ENCODE measurements at places on chromosomes 12 and 14. TPM values are rescaled to one million over a fixed set of nuclear protein-coding genes. Genes with fewer than 3 reads are reported as not detected.

DNA sequence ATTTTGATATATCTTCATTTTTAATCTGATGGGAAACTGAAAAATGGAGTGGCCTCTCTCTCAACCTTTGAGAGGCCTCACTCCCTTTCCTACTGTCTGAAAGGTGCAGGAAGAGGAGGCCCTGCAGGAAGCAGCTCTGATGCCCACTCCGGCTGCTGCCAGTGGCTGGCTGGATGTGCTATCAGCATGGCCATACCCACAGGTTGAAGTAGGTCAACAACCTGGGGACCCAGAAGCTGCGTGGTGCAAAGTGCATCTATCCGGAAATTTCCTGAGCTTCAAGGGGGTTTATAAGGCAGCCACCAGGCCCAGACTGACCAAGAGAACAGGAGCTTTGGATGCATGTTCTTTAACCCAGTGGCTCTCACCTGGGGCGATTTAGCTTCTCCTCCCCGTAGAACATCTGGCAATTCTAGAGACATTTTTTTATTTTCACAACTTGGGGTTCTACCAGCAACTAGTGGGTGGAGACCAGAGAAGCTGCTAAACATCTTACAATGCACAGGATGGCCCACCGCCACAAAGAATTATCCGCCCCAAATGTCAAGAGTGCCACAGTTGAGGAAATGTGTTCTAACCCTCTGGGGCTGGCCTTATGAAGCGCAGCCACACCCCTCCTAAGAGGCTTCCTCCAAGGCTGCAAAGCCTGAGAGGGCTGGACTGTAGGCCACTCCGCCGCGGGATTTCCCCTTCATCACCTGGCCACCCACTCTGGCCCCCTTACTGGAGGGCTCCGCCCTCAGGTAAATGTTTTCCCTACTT lies 8.2 kb upstream of the BATF start:
- no peak for DNase-seq

DNA sequence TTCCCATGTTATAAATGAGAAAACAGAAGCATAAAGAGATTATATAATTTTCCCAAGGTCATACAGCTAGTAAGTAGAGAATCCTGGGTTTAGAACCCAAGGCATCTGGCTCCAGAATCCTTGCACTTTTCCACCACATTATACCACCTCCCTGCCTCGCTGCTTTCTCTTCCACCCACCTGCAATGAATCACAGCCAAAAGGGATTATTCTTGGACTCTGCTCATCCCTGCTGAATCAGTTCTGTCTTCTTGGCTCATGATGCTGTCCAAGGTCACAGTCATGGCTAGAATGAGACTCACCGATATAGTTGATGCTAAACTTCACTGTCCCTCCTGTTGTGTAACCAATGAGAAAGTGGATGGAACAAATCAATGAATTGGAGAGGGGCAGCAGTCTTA lies 356.6 kb downstream of the FUT8 start:
- DNase-seq, result no peak

- no peak for DNase-seq
Measured at GRCh38 chr14:104016873-104017650, 68.4 kb upstream of the ASPG start.

GRCh38 chr12:110124269-110124995 lies at the start of gene IFT81:
IFT81 (plus strand) TSS chr12:110124357; CDS start chr12:110127381, 3,024 bp downstream.
- DNase-seq, result peak; percentile 93

DNA sequence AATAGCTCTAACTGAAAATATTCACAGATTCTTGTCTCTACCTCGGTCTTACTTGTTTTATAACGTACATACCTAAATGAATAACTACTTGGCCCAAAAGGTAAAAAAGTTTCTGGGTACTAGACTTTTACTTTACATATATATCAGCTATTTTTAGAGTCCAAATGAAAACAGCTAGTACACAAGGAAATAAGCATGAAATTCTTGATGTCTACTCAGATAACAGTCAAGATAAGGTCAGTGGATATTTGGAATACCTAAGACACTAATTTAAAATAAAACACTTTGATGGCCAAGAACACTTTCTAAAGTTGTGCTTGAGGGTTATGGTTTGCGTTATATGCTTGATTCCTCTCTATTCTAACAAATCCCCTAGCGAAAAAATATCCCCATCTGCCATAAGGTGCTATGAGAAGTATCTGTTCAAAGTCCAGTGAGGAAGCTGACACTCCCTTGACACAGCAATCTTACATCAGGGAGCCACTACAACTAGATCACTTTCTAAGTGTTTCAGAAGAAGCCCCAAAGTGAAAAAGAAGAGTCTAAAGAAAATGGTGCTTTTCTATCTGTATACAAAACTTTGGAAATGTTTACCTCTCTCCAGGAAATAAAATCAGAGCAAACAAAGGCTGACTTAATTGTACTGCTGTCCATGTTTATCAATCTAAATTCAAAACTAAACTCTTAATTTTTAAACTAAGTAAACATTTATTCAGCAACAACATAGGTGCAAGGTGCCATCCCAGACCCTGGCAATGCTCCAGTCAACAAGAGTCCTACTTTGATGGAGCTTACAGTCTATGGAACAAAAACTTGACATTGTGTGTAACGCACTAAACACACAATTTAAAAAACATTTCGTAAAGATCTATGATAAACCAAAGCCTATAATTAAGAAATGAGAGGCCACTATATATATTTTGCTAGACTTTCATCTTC lies 11.7 kb downstream of the PTPN21 start:
- no peak for DNase-seq

DNA sequence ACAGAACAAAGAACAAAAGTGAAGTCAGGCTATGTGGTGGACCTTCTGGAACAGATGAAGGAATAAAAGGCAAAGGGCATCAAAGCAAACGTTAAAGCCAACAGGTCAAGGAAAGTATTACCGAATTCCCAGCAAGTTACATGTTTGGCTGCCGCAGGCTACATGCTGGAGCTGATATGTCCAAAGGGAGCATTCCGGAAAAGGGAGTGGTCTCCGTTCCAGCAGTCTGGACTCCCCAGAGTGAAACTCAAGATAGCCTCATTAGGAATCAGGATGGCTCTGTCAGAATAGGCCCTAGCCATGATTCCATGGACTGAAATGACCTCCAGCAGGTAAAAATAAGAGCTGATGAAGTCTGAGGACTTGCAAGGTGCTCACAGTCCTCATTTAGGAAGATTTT lies 379.8 kb upstream of the PRICKLE1 start:
- DNase-seq, result no peak

GRCh38 chr12:15152456-15152855 lies 68.8 kb downstream of the RERG start:
- DNase-seq, result no peak

DNA sequence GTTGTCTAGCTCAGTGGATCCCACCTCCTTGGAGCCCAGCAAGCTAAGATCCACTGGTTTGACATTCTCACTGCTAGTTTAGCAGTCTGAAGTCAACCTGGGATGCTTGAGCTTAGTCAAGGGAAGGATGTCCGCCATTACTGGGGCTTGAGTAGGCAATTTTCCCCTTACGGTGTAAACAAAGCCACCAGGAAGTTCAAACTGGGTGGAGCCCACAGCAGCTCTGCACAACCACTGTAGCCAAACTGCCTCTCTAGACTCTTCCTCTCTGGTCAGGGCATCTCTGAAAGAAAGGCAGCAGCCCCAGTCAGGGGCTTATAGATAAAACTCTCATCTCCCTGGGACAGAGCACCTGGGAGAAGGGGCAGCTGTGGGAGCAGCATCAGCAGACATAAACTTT lies 16.7 kb upstream of the TAS2R43 start:
- DNase-seq, result no peak

DNA sequence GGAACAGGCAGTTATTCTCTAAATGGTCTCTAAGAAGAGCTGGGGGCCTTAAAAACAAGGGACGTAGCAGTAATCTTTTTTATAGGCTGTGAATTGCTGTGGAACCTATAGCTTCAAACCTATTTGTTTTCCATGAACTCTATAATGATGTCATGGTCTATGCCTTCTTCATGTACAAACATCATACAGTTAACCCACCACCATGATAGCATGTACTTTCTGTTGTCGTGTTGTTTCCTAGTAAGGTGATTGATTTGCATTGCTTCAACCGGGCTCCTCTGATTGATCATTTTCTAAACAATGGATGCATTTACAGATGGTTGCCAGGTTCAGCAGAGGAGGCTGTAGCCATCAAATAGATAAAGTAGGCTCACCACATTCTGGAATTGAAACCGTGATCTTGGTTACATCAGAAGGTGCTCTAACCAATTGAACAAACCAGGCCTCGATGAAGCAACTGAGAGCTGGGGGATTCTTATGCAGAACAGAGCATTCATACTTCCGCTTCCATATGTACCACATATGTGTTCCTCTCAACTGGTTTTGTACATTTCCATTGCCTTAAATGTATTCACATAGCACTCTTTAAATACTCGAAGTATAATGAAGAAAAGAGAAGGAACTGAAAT lies 25.6 kb upstream of the PCNX1 start:
- no peak for DNase-seq

GRCh38 chr14:104977008-104977680 lies 1.0 kb downstream of the AHNAK2 start:
- no peak for DNase-seq

The ABCD2 gene
- 2.6 TPM for total RNA-seq

The NAV3 gene
- total RNA-seq, result 41.1 TPM

- DNase-seq, result no peak
Measured at GRCh38 chr14:102491366-102491765, 18.2 kb downstream of the ANKRD9 start.

- no peak for DNase-seq
Measured at GRCh38 chr12:13026286-13026685, 17.9 kb upstream of the FAM234B start.

DNA sequence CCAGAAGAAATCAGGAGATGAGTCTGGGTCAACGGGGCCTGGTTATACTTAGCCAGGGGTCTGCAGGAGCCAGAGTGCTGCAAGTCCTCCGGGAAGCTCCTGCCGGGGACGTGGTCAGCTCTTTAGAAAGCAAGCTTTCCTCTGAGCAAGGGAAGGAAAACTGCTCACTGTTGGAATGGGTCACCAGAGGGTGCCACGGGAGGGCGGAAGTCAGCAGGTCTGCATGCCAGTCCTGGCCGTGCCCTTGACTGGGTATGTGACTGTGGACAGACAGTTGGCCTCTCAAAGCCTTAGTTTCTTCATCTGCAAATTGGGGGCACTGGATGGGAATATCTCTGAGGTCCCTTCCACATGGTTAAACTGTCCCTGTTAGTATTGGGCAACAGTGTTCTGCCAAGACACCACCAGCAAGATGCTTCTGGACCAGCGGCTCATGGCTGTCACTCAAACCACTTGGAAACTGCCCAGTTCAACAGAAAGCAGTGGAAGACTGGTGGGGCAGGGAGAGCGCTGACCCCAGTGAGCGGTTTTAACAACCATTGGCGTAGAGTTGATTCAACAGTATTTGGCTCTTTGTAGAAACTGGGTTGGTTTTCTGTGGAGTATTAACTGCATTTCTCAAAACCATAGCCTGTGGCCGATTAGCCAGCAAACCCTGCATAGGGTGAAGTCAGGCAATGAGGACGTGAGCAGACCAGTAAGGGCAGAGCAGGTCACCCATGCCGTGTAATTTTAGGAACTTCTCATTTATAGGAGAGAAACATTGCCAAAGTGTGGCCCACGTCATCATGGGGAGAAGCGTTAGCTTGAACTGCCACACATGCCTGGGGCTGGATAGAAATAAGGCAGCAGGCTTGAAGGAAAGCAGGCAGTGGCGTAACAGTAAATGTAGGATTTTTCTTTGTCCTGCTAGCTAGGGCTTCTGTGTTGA lies 163.9 kb upstream of the PRMT8 start:
- no peak for DNase-seq

DNA sequence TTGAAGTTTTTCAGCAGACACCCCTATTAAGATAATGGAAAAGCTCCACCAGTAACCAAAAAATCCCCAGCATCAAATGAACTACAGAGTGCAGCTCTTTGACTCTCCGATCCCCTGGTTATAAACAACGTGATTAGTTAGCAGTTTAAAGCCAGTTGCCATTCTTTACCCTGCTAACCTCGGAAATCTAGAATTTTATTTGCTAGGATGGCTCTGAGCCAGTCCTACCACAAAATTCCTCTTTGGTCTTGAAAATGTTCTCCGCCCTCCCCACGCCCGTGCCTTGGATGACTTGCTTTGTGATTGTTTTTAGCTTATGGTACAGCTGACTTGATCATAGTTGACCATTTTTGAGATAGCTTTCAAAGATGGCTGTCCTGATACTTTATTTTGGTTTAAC lies 1.2 kb downstream of the KLHDC2 start:
- no peak for DNase-seq

The OAS1 gene
- total RNA-seq, result 21.4 TPM

- no peak for DNase-seq
Measured at GRCh38 chr14:65371784-65372183, 40.7 kb upstream of the FUT8 start.

- DNase-seq, result no peak
Measured at GRCh38 chr12:33514893-33515292, 75.3 kb upstream of the SYT10 start.

The MMP19 gene
- 50.6 TPM for total RNA-seq

GRCh38 chr14:66359500-66359899 lies 126.7 kb upstream of the CCDC196 start:
- no peak for DNase-seq

DNA sequence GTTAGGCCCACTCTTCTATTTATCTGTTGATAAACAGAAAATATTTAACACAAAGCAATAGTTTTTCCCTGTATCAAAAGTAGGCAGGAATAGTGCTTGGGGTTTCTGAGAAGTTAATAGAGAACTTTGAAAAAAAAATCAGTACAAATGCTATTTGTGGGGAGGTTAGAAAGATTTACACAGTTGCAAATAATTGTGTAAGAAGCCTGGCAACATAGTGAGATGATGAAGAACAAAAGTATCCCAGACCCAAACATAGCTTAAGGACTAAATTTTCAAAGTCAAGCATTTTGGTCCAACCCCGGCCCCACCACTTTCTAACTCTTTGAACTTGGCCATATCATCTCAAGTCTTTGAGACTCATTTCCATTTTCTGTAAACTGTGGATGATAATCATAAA lies 687.5 kb upstream of the TMEM132C start:
- DNase-seq, result no peak

GRCh38 chr14:34933301-34933700 lies 49.5 kb upstream of the SRP54 start:
- no peak for DNase-seq

GRCh38 chr14:97380539-97380941 lies 583.4 kb downstream of the VRK1 start:
- DNase-seq, result no peak

DNA sequence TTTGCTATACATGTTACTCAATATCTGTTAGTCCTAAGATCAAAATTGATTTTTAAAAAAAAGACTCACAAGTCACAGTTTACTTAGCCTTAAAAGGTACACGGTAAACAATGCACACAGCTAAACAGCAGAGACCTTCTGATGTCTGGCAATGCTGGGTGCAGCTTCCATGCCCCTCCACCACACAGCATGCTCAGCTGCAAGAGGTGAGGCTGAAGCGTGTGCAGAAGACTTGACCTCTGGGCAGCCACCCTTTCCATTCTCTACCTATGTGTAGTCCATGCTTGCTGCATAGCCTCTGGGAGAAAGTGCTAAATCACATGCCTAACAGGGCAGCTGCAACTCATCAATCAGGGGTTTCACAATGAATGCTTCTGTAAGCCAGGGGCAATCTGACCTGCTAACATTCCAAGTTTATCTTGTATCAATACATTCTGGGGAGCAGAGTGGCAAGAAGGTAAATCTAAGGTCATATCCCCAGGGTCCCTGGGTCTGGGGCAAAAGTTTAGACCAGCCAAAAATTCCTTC lies 44.5 kb upstream of the AMN1 start:
- DNase-seq, result no peak

The PTPRO gene
- total RNA-seq, result 1.3 TPM

The CELA1 gene
- not detected for total RNA-seq

The CDKN3 gene
- 4.3 TPM for total RNA-seq

Data from breast epithelium (tissue), 4 donors.